ENCODE measurements at places on chromosomes 16 and 17.
A peak's percentile ranks its signal among the peaks of the same experiment; 100 is the strongest.

GRCh38 chr16:47519996-47520679 is 59.0 kb downstream of the PHKB start:
- no peak for DNase-seq

DNA sequence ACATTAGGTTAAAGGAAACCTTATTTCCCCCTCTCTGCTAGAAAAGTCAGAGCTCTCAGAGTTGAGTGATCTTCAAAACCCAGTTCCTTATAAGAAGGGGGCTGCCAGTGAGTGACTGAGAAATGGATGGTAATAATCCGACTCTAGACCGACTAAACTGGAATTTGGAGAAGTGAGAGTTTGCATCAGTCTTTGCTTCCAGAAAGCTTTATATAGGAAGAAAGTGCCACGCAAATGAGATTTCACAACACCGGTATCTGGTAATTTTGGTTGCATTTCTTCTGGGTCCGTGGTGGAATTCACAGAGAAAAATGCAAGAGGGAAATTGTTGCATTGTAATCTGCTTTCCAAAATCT is 271.4 kb downstream of the MAF start:
- DNase-seq = no peak

GRCh38 chr17:76252040-76252954 is 12.0 kb upstream of the RNF157 start:
- peak; percentile 93 for DNase-seq

DNA sequence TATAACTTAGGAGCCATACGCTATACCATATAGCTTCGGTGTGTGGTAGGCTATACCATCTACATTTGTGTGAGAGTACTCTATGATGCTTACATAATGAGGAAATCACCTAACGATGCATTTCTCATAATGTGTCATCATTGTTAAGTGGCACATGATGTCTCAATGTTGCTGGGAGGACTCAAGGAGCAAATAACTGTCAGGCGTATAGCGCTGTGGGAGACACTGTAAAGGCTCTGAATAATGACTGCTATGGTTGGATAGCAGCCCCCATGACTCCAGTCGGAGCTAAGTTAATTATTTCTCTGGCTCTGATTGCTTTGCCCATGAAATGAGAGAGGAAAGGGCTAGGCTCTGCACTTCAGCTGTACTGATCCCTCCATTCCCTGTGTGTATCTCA is 197.2 kb downstream of the RGS9 start:
- DNase-seq = no peak

DNA sequence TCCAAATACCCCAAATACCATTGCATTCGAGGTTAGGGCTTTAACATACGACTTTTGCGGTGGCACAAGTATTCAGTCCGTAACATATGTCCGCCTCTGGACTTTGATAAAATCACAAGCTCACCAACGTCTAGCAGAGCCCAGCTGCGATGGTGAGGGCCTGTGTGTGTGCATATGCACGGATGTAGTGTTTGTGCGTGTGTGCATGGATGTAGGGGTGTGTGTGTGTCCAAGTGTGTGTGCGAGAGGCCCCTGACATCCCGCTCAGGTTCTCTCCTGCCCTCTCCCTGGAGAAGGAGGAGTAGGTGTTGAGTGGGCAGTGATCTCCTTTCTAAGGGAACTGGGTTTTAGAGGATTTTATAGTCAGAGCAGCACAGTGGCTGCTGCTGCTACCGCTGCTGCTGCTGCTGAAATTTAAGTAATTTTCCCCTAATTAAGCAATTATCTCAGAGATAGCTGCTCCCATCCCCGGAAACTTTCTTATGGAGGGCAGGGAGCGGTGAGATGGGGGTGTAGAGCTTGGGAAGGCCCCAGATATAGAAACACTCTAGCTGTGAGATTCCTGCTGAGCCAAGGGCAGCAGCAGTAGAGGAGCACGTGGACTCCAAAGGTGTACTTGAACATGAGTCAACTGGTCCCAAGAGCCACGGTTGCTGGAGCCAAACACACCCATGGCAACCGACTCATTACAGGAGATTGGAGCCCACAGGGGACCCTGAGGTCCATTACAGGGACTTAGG is 121.7 kb upstream of the SDK2 start:
- no peak for DNase-seq

DNA sequence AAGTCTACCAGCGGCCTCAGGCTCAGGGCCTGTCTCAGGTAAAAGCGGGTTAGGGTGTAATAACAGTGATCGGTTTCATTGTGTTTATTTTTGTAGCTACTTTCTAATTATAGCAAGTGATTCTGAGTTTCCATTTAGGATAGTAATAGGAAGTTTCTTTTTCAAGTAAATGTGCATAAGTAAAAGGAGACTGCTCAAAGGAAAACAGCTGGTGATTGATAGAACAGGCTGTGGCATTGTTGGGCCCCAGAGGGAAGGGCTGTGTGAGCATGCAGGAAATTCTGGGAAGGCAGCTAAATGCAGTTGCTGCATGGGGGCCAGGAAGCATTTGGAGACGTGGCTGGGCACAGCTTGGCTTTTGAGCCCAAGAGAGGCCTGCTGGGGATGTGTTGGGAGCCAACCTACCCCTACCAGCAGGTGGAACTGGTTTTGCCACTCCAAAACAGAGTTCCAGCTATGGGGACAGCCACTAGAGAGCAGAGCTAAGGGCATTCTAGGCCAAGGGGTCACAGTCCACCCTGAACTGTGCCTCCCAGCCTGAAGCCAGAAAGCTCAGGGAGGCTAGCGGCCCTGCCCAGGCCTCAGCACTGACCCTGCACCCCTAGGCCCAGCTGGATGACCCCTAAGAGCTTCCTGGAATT is 12.6 kb downstream of the SNX20 start:
- no peak for DNase-seq

- no peak for DNase-seq
Measured at GRCh38 chr16:83958137-83958845, 5.3 kb downstream of the OSGIN1 start.

DNA sequence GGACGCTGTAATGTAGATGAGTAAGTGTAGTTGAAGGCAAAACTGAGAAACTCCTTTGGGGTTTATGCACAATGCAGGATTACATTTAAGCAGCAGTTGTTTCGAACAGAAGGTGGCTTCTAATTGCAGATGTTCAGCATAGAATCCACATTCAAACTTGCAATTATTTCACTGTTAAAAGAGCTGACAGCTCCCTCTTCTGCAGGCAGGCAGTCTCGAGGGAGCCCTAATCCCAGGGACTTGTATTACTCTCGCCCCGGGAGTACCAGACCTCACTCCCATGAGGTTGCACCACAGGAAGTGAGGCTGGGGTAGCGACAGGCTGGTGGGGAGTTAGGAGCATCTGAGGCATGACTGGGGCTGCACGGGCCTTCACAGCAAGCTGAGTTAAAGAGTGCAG is 484.3 kb upstream of the EEF2KMT start:
- no peak for DNase-seq

- DNase-seq = no peak
Measured at GRCh38 chr16:65771707-65772106, 594.8 kb upstream of the CDH5 start.

GRCh38 chr17:16427020-16427419 is 11.6 kb downstream of the TRPV2 start:
- no peak for DNase-seq

GRCh38 chr16:76409706-76410105 is 132.5 kb downstream of the CNTNAP4 start:
- DNase-seq = no peak

DNA sequence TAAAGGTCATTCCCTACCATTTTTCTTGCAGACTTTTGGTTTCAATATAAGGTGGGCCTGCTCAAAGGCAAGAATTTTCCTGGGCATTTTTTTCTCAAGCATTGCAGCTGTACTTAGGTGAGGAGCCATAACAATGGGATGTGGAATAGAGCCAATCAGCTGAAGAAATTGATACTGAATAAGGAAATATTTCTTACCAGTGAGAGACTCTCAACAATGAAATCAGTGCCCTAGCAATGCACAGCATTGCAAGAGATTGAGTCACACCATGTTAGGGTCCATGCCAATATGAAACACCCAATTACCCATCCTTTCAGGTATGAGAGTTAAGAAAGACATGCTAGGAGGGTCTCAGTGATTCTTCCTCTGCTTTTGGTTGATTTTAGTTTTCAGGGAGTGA is 237.6 kb downstream of the SOX9 start:
- no peak for DNase-seq

GRCh38 chr17:61076621-61077031 is 323.0 kb upstream of the TBX2 start:
- DNase-seq = no peak

DNA sequence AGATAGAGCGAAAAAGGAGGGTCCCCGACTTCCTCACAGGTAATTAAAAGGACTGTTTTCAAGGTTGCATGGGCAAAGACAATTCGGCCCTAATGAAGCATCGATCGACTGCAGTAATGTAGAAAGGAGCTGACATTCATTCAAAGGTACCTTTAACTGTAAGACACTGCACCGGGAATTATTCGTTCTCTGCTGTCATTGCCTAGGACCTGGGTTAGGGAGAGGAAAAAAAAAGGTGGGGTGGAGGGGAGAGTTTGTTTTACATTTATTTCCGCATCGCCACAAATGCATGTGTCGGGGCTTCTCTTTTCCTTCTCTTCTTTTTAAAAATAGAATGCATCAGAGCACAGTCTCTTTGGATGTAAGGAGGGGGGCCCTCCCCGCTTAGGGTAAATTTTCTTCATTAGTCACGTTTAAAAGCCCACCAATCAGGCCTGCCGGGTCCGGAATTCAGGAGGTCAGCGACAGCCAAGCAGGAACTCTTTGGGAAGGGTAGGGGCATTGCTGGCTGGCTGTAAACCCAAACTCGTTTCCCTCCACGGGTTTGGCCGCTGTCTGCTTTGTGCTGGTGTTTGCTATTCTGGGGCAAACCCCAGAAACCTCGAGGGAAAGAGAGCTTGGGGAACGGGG is 496.2 kb upstream of the ZFHX3 start:
- no peak for DNase-seq

DNA sequence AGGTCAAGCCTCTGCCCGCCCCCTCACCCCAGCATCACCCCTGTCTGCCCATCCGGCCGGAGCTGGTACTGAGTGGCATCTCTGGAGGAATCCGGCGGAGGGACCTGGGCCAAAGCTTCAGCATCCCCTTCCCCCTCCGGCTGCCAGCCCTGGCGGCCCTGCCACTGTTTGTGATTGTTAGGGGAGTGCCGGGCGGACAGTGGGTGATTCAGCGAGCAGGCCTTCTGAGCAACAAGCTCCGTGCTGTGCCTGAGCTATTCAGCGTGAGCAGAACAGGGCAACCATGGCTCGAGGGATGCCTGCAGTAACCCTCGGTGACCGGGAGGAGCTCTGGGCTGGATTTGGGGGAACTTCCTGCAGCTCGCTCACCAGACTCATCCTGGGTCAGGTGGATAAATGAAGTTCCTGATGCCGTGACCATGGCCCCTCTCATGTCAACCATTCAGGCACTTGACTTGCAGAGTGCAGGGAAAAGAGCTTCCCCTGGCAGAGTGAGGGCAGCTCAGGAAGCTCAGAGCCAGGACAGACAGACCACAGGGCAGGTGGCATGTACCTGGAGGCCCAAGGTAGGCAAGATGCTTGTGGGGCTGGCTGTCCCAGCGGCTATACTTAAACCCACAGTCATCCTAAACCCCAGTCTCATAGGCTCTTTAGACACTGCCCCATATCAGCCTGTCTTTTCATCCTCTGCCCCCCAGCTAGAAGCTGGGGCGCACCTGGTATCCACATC is 24.3 kb upstream of the MLKL start:
- peak; percentile 21 for DNase-seq

GRCh38 chr17:2551493-2551892 is 39.8 kb upstream of the METTL16 start:
- DNase-seq = no peak

GRCh38 chr17:56648806-56649205 is 55.3 kb downstream of the NOG start:
- no peak for DNase-seq

GRCh38 chr16:81810361-81810760 is 31.3 kb downstream of the PLCG2 start:
- no peak for DNase-seq

GRCh38 chr16:81530814-81531213 is 86.2 kb downstream of the CMIP start:
- no peak for DNase-seq

GRCh38 chr16:49665482-49666230 is 190.3 kb downstream of the ZNF423 start:
- no peak for DNase-seq

DNA sequence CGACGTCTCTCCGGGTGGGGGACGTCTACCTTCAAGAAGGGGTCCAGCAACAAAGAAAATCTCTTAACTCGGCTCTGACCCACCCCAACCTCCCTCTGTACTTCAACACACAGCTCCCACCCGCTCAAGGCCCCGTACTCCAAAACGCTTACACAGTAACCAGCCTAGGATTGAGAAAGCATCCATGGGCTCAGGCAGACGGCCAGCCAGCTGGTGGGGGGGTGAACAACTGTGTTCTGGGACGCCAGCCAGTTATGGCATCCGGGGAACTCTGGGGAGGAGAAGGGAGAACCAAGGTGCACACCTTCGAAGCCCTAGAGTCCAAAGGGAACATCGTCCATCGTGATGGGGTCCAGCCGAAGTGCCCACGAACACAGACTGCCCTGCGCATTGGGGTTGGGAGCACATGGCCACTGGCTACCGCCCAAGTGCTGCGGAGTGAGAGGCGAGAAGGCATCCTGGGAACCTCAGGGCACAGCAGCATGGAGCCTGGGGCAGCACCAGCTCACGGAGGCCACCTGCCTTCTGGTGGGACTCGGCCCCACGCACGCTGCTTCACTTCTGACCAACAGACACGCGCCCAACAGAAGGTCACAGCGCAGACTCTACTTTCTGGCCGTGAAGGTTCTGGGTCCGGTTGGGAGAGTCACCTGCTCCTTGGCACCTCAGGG is 14.3 kb downstream of the SLC16A3 start:
- DNase-seq = peak; percentile 58

- DNase-seq = no peak
Measured at GRCh38 chr17:16449121-16449570, 33.8 kb downstream of the TRPV2 start.

DNA sequence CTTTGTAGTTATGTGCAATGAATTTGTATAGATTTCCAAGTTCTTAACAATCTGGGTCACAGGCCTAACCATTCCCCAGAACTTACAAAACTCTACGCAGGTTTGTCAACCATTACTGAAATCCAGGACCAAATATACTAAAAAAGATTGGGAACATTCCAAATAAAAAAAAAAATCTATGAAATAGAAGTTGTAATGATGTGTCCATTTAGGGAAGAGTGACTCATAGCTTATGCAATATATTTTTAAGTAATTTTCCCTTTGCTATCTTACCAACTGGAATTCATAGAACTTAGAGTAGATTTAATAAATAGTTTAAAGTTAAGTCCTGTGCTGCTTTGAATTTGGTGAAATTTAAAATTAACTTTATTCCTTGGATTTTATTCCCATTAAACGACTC is 393.2 kb downstream of the PMP22 start:
- peak; percentile 40 for DNase-seq

- no peak for DNase-seq
Measured at GRCh38 chr17:20026960-20027359, 17.8 kb downstream of the SPECC1 start.

DNA sequence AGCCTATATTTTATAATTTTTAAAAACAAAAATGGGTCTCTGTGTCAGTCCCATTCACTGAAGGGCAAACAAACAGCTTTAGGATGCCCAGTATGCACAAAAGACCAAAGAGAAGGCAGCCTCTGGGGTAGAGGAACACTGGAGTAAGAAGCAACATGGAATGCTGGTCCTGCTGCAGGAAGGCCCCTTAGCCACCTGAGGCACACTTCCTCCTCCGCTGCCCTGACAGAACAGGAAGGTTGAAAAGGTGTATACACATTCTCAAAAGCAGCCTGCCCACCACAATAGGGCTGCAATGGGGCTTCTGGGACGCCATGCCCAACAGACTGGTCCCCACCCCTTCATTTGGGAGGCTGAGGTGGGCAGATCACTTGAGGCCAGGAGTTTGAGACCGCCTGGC is 19.5 kb downstream of the TOM1L2 start:
- no peak for DNase-seq
